ENCODE measurements at places on chromosomes 7 and 10. TPM values are rescaled to one million over a fixed set of nuclear protein-coding genes. Genes with fewer than 3 reads are reported as not detected.

DNA sequence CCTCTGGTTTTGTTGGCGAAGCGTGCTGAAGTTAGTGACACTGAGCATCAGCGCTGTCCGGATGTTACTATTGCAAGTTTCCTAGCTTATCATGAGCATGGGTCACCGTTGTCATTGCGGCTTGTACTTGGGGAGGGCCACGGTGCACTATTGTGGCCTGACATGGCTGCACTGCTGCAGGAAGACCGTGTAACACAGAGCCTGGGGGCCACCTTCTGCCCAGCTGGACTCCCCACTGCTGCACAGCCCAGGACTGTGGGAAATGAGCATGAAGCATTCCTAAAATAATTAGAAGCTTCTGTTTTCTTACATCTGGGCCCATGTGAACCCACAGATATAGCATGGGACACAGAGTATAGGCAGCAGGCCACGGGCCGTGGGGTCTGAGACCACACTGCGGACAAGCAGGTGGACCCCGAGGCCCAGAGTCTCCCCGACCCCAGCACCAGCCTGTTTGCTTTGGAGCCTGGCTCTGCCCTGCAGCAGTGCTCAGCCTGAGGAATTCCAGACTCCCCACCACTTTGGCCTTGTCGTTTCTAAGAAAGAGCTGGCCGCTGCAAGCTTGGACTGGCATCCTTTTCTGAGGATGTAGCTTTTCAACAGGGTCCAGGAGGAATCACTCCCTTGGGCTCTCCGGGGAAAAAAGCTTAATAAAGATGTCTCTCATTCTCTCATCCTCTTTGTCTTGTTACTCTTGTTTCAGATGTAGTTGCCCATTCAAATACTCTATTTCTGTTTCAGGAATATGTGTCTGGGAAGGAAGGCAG, 179.2 kb downstream of the CCDC3 start:
- no peak for DNase-seq

DNA sequence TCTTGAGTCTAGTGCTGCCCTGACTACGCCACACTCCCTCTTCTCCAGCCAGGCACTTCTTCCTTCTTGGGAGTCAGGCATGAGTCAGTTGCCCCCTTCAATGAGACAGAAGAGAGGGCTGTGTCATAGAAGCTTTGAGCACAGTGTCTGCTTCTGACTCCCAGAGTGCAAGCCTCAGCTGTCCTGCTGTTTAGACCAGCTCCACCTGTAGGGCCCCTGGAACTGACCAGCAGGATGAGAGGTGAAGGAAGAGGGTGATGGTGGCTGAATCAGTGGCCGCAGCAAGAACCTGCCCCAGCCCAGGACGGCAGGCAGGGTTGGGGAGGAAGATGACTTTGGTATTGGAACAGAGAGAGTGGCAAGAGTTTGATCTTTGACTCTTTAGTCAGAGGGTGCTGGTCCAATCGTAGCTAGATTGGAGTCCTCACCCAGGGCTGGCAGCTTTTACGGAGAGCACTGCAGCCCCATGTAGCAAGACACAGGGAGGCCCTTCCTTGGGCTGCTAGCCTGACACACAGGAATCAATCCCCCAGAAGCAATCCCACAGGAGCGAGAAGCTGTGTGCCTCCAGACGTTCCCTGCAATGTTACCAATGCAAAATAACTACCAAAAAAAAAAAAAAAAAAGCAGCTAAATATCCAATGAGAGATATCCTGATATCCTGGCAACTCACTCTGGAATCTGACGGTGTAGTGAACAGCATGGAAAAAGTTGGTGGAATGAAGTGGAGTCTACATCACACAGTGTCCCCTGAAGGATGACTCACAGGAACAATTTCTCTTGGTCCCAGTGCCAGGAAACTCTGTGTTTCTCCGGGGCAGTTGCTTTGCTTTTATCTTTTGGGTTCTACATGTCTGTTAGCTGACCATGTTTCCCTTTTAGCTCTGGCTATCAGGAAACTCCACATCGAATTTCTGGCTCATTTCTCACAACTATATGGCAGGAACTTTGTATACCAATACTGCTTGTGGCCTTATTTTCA, 6.9 kb downstream of the C10orf62 start:
- peak; percentile 99 for DNase-seq

- DNase-seq: no peak
Measured at GRCh38 chr7:55307123-55307916, 57.8 kb upstream of the LANCL2 start.

DNA sequence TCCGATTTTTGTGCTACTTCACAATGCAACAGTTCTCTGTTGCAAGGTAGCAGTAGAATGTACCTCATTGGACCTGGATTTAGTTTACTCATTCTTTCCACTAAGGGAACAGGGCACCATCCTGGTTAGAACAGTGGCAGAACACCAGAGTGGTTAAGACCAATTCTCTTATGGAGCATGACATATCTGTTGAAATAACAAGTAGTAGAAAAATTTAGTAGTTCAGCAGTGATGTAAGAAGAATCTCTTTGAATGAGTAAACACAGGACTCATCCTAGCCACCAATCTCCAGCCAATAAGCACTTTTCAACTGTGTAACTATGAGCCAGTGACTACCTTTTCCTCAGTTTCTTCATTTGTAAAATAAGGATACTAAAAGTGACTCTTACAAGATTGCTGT, 2.4 kb downstream of the ANKRD22 start:
- DNase-seq: no peak

GRCh38 chr7:17134786-17135185, 163.7 kb upstream of the AHR start:
- DNase-seq: no peak

DNA sequence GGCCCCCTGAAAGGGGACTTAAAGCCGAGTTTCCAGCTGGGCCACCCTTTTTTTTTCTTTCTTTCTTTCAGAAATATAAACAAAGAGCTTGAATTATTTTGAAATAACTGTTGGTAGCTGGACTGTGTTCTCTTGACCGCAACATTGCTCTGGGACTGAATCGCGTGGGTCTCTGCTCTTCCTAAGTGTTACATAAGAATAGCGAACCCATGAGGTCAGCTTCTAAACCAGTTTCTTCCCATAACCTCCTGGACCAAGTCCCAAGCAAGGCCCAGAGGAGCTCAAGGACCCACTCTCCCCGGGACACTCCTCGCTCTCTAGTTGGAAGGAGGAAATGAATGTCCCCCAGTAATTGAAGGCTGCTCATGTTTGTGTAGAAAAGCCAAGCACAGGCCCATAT, 91.1 kb downstream of the CXCL12 start:
- no peak for DNase-seq

Gene ECHDC3
- 16.7 TPM for total RNA-seq

Gene FOXP2
- total RNA-seq: 7.6 TPM

Gene CUEDC2
- 30.6 TPM for total RNA-seq

Gene GNAT3
- not detected for total RNA-seq
